Esophagus muscularis mucosa (tissue), 4 donors: ENCODE measurements at places on chromosomes 6 and 20. TPM values are rescaled to one million over a fixed set of nuclear protein-coding genes. Genes with fewer than 3 reads are reported as not detected.

DNA sequence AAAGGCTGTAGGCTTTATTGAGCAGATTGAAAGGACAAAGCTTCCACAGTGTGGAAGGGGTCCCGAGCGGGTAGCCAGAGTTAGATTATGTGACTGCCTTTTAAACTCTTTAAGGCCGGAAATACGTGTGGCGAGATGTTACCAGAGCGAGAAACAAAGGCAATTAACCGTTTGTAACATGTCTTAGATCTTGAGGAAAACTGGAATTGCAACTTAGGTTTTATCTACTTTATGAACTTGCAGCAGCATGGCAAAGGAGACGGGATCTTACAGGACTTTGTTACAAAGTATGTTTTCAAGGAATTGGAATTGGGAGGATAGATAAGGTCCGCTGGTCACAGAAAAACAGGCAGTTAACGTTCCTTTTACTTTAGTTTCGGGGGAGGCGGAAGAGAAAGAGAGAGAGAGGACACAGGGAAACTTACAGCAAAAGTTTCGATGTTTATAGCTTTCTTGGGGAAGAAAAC lies 594.7 kb upstream of the ADGRB3 start:
- DNase-seq: no peak

- DNase-seq: no peak
These were observed 8.2 kb downstream of the KCNK5 start for GRCh38 chr6:39221115-39221514.

- DNase-seq: no peak
These were observed 26.1 kb upstream of the ZBTB2 start for GRCh38 chr6:151417477-151417876.

DNA sequence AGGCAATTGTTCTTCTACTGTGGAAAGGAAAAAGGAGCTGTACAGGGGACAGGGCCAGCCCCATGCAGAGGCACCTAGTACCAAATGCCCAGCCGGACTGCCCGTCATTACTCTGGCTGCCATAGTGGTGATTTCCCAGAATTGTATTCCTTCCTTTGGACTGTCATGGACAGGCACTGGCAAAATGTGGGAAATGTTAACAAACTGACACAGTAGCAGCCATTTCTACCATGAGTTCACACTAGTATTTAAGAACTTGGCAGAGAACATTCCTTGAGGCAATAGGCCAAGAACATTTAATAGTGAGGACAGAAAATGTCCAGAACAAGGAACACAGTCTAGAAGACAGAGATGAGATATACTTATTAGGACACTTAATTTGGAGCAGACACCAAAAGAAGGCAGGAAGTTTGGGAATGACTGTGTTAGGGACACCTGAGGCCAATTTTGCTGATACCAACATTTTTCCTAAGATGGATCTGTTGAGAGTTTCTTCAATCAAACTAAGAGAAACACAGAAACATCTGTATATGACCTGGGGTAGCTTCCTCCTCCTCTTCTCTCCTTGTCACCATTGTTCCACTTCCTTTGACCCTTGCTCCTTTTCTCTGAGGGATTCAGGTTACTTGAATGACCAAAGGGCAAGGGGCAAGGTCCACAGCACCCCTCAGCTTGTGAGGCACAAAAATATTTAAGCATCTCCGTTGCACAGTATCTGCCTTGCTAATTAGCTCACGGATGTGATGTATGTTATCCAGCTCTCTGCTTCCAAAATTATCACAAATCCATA lies 14.9 kb downstream of the ADTRP start:
- DNase-seq: no peak

ADISSP gene
- total RNA-seq: 96.1 TPM

PHACTR3 gene
- total RNA-seq: 0.42 TPM

HCRTR2 gene
- total RNA-seq: not detected

STX11 gene
- total RNA-seq: 14.1 TPM

AGER gene
- total RNA-seq: 3.1 TPM

KIFC1 gene
- 0.39 TPM for total RNA-seq
